AG10803 (cell line): ENCODE measurements at places on chromosomes 11 and 22.

DNA sequence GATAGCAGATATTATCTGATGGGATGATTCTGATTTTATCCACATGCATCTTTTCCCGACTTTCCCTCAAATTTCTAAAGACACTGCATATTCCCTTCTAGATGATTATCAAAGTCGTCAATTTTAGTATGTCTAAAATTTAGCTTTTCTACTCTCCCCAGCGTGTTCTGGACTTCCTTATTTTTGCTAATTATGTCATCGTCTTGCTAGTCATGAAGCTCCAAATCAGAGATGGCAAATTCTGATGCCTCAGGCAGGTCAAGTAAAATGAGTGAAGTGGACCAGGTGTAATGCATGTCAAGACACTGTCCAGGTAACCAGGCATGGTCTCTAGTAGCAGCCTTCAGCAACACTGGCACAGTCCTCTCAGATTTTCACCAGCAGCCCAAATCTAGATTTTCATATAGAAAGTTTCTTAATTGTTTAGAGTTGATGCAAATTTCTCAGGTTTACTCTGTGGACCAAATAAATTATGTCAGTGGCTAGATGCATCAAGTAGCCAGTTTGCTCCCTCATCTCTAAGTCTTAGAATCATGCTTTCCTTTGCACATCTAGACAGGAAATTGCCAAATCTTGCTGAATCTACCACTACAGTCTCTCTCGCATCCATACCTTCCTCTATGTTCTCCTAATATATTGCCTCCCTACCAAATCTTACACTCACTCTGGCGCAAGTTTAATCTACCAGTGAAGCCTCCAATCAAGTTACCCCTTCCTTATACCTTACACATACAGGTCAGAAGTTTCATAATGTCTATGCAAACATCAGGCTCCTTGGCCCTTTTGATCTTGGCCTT lies 10.6 kb downstream of the HSD17B12 start:
- DNase-seq, result no peak

DNA sequence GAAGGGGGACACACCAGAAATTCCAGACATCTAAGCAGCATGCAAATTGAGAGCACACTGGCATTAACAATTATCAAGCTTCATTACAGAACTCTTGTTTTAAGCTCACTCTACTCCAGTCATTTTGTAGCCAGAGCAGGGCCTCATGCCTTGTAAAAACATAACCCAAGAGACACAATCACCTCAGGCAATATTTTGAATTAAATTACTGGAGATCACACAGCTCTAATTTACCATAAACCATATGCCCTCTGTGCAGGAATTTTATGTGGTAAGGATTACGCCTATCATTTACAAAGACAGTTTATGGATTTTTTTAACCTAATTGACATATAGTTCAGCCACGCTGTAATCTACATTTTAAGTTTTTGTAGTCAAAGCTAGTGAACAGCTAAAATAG lies 414.1 kb upstream of the DDI1 start:
- no peak for DNase-seq

GRCh38 chr11:42772886-42773285 lies 538.9 kb upstream of the API5 start:
- DNase-seq, result no peak

GRCh38 chr22:37929390-37929789 lies 23.3 kb downstream of the MICALL1 start:
- no peak for DNase-seq

DNA sequence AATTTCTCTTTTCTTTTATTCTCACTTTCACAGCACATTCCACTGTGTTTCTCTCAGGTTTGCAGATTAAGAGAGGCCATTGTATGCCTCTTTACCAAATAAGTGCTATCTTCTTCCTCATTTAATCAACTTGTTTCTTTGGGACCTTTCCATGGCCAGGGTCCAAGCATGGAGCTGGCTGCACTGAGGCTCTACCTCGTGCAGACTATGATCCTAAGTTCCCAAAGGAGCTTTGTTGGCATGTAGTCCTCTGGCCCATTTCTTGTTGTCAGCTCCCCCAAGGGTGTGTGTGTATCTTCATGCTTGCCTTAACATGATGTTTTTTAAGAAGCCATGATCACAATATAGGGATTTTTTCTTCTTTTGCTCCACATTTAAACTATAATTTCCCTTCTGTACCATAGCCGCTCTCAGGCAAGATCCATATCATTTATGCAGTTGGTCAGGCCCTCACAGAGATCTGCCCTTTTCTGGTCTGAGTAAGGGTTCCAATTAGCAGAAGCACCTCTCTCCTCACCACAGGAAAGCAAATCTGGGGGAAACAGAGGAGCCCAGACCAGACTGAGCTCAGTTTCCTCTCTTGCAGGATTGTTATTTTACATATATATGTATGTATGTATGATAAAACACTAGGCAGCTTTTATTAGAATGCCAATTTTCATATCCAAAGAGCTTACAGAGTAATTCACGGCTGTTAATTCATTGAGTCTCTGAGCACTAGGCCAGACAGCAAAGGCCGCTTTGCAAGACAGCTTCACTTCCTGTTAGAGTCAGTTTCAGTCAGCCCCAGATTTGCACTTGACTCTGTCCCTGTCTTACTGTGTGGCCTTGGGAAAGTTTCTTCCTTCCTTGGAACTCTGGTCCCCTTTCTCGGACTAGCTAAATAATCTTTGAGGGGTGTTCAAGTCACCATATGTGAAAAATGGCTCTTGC lies 34.3 kb downstream of the CYB5R2 start:
- DNase-seq, result no peak

- peak; percentile 71 for DNase-seq
These were observed 47.0 kb upstream of the ALKBH3 start for GRCh38 chr11:43833657-43834073.

DNA sequence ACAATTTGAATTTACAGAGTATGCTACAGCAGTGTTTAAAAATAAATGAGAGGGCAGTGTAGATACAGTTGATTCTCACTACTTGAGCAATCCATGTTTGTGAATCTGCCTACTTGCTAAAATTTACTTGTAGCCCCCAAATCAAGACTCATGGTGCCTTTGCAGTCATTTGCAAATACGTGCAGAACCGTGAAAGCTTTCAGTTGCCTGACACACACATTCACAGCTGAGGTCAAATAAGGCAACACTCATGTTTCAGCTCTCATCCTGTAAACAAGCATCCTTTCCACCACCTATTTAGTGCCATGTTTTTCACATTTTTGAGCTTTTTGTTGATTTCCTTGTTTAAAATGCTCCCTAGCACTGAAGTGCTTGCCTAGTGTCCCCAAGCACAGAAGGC lies 32.5 kb upstream of the RASL10A start:
- DNase-seq, result no peak
